PC-9 (cell line): ENCODE measurements at places on chromosomes 12 and 14. TPM values are rescaled to one million over a fixed set of nuclear protein-coding genes. Genes with fewer than 3 reads are reported as not detected.

The PLEKHD1 gene
- total RNA-seq: 0.60 and 0.65 TPM in 2 replicates

The GPRC5D gene
- not detected in 2 replicates for total RNA-seq

The SMIM41 gene
- total RNA-seq: 0.28 TPM in 1 of 2 replicates, not detected in the other

The ADAM20 gene
- 0.94 and 1.9 TPM in 2 replicates for total RNA-seq

DNA sequence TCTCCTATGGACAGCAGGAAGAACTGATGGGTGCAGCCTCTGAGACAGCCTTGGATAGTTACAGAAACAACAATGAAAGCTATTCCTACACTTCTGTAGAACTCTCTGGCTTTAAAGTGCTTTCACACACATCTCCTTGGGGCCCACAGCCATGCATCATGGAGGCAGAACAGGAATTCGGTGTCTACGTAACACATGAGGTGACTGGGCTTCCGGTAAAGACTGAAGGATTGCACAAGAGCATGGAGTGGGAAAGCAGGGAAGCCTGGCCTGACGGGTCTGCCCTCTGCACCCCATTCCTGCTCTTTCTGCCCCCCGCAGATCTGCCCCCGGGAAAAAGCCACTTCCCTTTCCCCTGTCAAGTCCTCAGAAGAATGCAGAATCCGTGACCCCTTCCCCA, 82.6 kb downstream of the VWF start:
- H3K27me3 ChIP-seq: no peaks in the 10 kb centered on the region
- DNase-seq: no peak
- H3K27ac ChIP-seq: no peak overlapping the region
- H3K4me1 ChIP-seq: peaks cover 11% of the 10 kb centered on the region
- H3K36me3 ChIP-seq: no peaks in the 10 kb centered on the region
- H3K4me3 ChIP-seq: no peak overlapping the region

GRCh38 chr14:63432228-63432627, 110.9 kb downstream of the PPP2R5E start:
- no peak for DNase-seq
- H3K27ac ChIP-seq: no peak overlapping the region
- H3K4me3 ChIP-seq: no peak overlapping the region
- no peaks in the 10 kb centered on the region for H3K27me3 ChIP-seq
- H3K4me1 ChIP-seq: peaks cover 10% of the 10 kb centered on the region
- no peaks in the 10 kb centered on the region for H3K36me3 ChIP-seq

DNA sequence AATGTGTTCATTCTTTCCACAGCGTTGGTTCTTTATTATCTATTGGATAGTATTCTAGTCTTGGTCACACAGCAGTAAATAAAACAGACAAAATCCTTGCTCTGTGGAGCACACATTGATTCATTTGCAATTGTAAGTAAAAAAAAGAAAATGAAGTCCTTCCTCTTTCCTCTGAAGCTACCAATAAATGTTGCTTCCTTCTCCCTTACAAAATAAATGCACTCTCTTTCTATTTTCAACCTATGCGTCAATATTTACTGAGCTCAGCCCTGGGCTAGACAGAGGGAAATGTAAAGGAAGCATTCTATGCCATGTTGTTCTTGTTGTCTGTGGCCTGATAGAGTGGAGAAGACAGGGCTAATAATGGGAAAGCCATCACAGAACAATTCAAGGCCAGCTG, 2.9 kb downstream of the ABHD12B start:
- H3K4me3 ChIP-seq: no peak overlapping the region
- no peak for DNase-seq
- no peaks in the 10 kb centered on the region for H3K27me3 ChIP-seq
- no peak overlapping the region for H3K27ac ChIP-seq

GRCh38 chr14:93059260-93059659, 56.5 kb downstream of the ITPK1 start:
- H3K27ac ChIP-seq: no peak overlapping the region
- no peak overlapping the region for H3K4me3 ChIP-seq
- H3K36me3 ChIP-seq: no peaks in the 10 kb centered on the region
- H3K27me3 ChIP-seq: no peaks in the 10 kb centered on the region
- no peaks in the 10 kb centered on the region; the same call in 1 of the 2 replicates for H3K4me1 ChIP-seq
- DNase-seq: no peak
